ENCODE measurements at places on chromosomes 7 and 10.

DNA sequence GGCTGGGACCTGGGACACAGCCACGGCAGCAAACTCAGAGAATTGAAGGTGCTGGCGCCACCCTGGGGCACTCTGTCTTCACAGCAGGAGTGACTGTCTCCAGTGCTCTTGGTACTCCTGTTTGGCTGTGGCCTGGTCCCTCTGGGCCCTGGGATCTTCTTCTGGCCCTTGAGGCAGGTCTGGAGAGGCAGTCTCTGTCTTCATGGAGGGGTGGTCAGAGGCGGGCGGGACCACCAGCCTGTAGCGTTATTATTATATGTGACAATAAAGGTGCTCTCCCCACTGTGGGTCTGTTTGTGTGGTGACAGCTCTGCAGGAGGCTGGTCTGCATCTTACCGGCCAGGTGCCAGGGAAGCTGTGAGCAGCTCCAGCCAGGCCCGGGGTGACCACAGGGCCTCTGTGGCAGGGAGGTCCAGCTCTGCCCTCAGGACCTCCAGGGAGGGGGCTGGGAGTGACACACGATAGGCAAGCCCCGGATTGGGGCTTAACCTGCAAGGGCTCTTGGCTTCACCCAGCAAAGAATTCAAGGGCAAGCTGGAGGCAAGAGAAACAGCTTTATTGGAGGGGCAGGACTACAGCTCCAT lies 70.3 kb downstream of the MYL10 start:
- no peak for DNase-seq

DNA sequence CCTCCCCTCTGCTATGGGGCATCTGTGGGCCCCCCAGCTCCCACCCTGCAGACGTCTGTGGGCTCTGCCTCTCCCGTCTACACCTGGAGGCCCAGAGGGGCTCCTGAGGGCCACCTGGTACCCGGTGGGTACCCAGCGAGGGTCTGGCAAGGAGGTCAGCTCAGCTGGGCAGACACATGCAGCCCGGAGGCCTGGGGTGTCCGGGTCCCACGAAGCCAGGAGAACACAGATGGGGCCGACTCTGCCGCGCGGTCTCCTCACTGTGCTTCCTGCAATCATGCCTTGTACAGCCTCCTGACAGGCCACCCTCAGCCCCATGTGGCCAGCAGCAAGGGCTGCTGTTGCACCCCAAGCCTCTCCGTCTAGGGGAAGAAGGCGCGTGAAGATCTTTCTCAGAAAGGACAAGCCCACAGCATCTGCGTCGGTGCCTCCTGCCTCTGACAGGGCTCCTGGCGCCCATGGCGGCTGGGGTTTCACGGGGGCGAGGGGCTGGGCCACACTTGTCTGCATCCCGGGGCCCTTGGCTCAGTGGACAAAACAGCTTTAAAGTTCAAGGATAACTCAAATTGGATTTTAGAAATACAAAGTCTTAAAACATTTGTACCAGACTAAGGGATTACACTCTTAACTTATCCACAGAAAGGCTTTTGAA lies 391.3 kb downstream of the DNAJB6 start:
- no peak for DNase-seq

GRCh38 chr7:29797112-29797944 lies 9.0 kb upstream of the WIPF3 start:
- DNase-seq, result no peak

DNA sequence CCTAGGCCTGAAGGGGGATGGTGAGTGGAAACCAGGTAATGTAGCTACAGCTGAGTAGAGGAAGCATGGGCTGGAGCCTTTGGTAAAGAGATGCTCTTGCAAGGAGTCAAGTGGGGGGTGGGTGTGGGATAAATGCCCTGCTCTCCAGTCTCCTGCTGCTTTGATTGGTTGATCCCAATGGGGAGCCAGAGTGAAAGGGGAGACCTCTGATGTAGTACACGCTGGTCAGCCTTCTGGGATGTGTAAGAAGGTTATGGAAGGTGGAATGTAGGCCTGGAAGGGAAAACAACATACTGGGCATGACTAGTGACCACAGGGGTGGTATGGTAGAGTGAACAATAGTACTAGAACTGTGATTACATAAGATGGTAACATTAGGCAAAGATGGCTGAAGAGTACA lies 44.3 kb downstream of the TET1 start:
- no peak for DNase-seq

GRCh38 chr10:98033515-98033914 lies 3.1 kb upstream of the CRTAC1 start:
- DNase-seq, result no peak

DNA sequence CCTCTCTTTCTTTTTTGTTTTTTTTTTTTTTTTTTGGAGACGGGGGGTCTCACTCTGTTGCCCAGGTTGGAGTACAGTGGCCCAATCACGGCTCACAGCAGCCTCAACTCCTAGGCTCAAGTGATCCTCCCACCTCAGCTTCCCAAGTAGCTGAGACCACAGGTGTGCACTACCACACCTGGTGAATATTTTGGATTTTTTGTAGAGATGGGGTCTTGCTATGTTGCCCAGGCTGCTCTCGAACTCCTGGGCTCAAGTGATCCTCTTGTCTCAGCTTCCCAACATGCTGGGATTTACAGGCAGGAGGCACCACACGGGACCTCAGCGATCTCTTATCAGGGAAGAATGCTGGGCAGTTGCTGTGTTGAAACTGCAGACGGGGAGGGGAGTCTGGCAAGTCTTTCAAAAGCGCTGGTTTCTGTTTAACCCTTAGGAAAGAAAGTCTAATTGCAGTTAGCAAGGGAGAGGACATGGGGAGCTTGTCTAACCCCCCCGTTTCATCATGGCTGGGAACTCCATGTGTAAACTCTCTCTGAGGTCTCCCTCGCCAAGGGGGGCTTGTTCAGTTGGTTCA lies 39.6 kb upstream of the LMTK2 start:
- DNase-seq, result no peak

DNA sequence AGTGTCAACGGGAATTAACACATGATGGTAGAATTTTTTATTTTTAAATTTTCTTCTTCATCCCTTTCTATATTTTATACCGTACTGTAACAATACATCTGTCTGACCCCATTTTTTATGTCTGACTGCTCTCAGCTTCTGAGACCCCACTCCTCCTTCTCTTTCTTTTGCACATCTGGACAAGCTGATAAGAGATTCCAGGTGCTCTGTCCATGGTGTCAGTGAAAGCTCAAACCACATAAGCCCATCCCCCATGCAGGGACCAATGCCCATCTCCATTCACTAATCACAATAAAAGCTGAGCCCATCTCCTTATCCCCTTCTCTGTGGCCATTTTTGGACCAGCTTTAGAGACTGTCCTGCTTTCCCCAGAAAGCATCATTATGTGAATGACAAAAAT lies 8.7 kb downstream of the GSDME start:
- no peak for DNase-seq

DNA sequence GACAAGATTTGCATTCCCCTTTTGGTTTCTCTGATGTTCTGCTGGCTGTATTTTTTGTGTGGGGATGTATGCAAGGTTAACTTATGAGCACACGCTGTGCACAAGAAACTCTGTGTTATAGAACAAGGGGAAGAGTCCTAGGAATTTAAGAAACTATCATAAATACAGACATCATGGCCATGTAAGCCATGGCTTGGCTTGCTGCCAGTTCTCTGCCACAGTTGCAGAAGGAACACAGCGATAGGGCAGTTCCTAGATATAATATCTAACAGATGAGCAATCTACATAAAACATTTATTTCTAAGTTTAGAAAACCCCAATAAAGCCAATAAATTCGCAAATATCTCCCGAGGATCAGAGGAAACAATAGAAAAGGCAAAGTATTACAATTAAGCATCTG lies 153.3 kb downstream of the LRRTM3 start:
- DNase-seq, result no peak

DNA sequence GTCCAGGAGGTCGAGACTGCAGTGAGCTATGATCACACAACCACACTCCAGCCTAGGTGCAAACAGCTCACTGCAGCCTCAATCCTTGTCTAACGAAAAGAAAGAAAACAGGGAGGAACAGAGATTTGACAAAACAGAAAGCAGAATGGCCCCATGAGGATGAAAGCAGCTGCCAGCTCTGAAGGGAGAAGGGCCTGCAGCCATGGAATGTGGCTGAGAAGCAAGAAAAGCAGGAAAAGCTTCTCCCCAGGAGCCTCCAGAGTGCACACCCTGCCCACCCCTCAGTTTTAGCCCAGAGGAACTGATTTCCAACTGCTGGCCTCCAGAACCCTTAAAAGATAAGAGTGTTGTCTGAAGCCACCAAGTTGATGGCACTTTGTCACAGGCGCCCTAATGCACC lies 13.0 kb downstream of the ESYT2 start:
- no peak for DNase-seq

GRCh38 chr7:23873306-23873705 lies 163.3 kb downstream of the STK31 start:
- DNase-seq, result no peak
